ENCODE measurements at places on chromosomes 13 and 19. TPM values are rescaled to one million over a fixed set of nuclear protein-coding genes. Genes with fewer than 3 reads are reported as not detected.

Gene AMER2
- 0.09 TPM for total RNA-seq

Gene HSPB6
- 2.5 TPM for total RNA-seq

Gene LATS2
- total RNA-seq = 14.7 TPM

Gene NPHS1
- 1.1 TPM for total RNA-seq

Gene CCL25
- not detected for total RNA-seq

Gene ZNF20
- total RNA-seq = 6.2 TPM

Gene SHC2
- total RNA-seq = 56.9 TPM

Gene CCDC169
- 6.9 TPM for total RNA-seq

Gene PCDH20
- total RNA-seq = 7.3 TPM

Gene TUBA3C
- not detected for total RNA-seq

Measured in cardiac muscle cell (in vitro differentiated cells and primary cell).